ENCODE measurements at places on chromosomes 5 and 9. TPM values are rescaled to one million over a fixed set of nuclear protein-coding genes. Genes with fewer than 3 reads are reported as not detected.

The GZMA gene
- polyA plus RNA-seq, result 713 TPM

The FOXD4L6 gene
- not detected for polyA plus RNA-seq

The SEMA5A gene
- not detected for polyA plus RNA-seq

The DMRT3 gene
- polyA plus RNA-seq, result not detected

The CD274 gene
- polyA plus RNA-seq, result 3.9 TPM

The GGTA1 gene
- polyA plus RNA-seq, result not detected

GRCh38 chr5:163623524-163623923 lies 118.1 kb downstream of the MAT2B start:
- no peak for DNase-seq

GRCh38 chr9:2962471-2963172 lies 118.7 kb upstream of the PUM3 start:
- DNase-seq, result no peak

DNA sequence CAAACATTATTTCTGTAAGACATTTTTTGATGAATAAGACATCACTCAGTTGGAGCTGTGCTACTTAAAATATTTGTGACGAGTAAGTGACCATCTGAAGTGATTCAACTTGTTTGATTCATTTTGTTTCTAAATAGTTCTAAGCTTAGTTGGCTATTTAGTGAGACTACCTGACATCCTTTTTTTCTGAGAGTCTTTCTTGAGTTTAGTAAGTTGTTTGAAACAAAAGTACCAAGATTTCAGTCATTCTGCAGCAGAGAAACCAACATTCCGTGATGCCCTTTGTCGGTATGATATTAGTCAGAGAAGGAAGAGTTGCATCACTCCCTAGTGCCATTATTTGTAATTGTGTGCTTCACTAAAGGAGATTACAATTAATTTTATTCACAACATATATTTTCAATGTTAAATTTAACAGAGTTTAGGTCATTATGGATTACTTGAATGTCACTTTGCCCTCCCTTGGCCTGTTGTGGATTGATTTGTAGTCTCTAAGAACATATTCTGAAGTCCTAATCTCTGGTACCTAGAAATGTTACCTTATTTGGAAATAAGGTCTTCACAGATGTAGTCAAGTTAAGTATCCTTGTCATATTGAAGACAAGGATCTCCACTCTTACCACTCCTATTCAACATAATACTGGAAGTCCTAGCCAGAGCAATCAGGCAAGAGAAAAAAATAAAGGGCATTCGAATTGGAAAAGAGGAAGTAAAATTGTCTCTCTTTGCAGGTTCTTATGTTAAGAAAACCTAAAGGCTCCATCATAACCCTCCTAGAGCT lies 212.2 kb downstream of the PCSK1 start:
- no peak for DNase-seq

GRCh38 chr5:82659115-82659514 lies 381.0 kb upstream of the RPS23 start:
- no peak for DNase-seq

- DNase-seq, result no peak
Observed at GRCh38 chr5:151264113-151264512, 11.1 kb downstream of the GM2A start.

DNA sequence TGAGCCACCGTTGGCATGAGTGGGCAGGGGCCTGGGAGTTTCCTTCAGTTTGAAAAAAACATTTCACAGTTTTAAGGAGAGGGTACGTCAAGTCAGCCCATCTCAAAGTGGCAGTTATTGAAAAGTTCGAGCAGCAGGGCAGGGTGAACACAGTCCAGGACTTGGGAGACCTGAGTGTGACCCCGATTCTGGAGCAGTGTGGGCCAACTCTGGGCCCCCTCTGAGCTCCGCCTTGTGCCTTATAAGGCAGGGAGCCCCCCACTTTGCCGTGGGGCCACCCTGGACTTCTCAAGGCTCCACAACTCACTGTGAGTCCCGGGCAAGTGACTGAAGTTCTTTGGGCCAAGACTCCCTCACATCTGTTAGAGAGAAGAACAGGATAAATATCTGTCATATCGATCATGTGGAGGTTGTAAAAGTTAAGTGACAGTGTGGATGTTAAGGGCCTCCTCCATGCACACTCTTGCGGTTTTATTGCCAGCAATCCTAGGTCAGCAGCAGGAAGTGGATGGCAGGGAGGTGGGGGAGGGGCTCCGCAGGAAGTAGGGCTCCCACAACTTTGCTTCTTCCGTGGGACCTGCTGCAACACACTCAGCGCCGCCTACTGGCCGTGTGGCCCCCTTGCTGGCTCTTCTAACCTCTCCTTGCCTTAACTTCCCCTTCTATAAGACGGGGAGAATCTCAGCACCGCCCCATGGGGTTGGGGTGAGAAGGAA lies 38.4 kb downstream of the HRH2 start:
- DNase-seq, result peak; percentile 63

- DNase-seq, result no peak
Observed at GRCh38 chr9:5518937-5519319, 8.6 kb downstream of the PDCD1LG2 start.

GRCh38 chr5:141615991-141616720 lies 2.6 kb downstream of the DIAPH1 start:
- DNase-seq, result no peak

DNA sequence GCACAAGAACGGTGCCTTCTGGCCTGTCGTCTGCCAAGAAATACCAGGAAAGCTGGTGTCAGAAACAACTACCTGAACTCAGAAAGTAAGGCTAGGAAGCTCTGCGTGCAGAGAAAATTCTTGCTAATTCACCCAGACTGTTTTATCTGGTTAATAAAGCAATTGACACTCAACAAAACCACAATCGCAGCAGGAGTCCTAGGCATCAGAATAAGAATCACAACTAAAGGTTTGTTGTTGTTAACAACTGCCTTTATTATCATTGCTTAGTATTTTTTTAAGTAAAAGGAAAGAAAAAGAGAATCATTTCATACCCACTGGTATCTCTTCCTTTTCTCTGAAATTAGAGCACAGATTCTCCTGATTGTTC lies 3.9 kb upstream of the ISL1 start:
- DNase-seq, result no peak

DNA sequence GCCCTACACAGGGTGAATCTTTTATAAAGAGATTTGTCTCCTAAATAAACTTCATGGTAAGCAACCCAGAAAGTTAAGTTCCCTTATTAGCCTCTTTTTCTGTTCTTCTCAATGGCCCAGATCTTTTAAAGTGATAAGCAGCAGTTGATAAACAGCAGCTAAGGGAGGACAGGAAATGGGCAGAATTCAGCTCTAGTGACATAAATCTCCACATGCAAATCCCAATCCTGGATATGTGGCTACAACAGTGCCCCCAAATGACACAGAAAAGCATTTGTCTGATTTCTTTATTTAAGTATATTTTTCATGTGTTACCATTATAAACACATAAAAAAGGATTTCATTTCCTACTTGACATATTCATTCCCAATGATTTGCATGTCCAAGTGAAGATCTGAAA lies 199.0 kb downstream of the DTWD2 start:
- DNase-seq, result no peak
